ENCODE measurements at places on chromosomes 3 and 15.

DNA sequence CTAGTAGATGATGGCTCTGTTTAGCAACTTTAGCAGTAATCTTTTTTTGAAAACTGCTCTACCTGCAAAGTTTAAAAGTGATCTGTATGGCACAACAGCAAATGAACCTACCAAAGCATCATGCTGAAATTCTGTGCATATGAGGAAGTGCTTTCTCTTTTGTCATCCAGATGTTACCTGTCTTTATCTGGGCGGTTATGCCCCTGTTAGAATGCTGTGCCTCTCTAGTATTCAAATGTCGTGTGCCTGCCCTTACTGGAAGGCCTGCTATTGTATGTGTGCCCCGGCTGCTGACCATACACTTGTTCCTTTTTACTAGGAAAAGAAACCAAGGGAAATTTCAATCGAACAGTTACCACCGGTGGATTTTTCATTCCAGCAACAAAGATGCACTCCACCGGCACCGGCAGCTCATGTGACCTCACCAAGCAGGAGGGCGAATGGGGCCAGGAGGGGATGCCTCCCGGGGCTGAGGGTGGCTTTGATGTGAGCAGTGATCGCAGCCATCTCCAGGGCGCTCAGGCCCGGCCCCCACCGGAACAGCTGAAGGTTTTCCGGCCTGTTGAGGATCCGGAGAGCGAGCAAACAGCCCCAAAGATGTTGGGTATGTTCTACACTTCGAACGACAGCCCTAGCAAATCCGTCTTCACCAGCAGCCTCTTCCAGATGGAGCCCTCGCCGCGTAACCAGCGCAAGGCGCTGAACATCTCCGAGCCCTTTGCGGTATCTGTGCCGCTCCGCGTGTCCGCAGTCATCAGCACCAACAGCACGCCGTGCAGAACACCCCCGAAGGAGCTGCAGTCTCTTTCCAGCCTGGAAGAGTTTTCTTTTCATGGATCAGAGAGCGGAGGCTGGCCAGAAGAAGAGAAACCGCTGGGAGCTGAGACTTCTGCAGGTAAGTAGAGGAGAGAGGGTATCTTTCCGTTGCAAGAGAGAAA lies 61.6 kb downstream of the TMEM39A start:
- no peak for DNase-seq

DNA sequence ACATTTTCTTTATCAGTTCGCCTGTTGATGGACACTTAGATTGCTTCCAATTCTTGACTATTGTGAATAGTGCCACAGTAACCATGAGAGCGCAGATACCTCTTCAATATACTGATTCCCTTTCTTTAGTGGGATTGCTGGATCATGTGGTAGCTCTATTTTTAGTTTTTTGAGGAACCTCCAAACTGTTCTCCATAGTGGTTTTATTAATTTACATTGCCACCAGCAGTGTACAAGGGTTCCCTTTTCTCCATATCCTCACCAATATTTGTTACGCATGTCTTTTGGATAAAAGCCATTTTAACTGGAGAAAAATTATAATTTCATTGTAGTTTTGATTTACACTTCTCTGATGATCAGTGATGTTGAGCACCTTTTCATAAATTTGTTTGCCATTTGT lies 59.3 kb downstream of the RASA2 start:
- DNase-seq = no peak

- DNase-seq = no peak
Measured at GRCh38 chr3:159924411-159924810, 64.2 kb upstream of the IL12A start.

DNA sequence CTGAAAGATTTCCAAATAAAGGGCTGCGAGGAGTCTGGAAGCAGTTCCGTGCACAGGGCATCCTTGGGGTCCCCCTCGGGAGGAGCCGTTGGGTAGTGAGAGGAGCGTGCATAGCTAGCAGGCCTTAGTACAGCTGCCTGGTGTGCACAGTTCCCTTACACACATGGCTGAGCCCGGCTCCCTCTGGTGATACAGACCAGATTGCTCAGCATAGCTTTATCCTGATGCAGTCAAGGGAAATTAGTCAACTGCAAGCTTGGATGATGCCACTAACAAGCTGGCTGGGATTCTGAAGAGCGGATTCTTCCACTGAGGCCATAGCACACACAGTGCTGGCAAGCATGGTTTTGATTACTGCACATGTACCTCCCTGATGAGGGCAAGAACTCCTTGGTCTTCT lies 349.4 kb downstream of the LRTM1 start:
- DNase-seq = no peak

GRCh38 chr3:171186383-171186782 lies 159.9 kb upstream of the SLC2A2 start:
- no peak for DNase-seq

DNA sequence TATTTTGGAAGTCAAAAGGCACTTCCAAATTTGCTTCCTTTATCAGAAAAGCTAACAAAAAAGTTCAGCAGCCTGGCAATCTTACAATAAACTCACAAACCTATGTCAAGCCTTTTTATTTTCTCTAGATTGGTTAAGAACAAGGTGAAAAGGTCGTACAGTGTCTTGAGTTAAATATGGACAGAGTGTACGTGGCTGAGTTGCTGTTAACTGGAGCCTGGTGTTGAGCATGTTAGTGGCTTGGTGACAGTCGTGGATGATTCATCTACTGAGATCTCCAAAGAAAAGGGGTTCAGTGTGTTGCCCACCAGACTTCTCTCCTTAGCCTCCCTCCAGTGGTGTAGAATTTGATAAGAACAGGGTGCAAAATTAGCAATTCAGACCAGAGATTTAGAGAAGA lies 89.7 kb downstream of the SSR3 start:
- no peak for DNase-seq

DNA sequence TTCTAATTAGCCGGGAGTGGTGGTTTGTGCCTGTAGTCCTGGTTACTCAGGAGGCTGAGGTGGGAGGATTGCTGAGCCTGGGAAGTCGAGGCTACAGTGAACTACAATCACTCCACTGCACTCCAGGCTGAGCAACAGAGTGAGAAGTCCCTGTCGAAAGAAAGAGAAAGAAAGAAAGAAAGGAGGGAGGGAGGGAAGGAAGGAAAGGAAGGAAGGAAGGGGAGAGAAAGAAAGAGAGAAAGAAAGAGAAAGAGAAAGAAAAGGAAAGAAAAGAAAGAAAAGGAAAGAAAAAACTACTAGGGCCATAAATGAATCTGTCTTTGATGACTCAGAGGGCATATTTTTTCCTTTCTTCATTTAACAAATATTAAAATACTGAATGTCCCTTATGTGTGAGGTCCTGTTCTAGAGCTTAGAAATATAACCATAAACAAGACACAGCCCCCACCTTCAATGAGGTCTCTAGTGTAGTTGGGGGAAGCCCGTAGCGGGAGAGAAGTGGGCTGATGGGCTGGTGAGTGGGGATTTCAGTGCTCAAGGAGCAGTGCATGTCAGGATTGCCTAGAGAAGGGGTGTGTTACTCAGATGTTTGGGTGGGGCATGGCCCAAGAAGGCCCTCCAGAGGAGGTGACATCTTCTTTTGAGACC lies 35.2 kb upstream of the PIAS1 start:
- DNase-seq = no peak

- peak; percentile 35 for DNase-seq
Measured at GRCh38 chr15:28984421-28985315, 98.9 kb downstream of the APBA2 start.

- no peak for DNase-seq
Measured at GRCh38 chr3:168511428-168512014, 415.8 kb upstream of the GOLIM4 start.

DNA sequence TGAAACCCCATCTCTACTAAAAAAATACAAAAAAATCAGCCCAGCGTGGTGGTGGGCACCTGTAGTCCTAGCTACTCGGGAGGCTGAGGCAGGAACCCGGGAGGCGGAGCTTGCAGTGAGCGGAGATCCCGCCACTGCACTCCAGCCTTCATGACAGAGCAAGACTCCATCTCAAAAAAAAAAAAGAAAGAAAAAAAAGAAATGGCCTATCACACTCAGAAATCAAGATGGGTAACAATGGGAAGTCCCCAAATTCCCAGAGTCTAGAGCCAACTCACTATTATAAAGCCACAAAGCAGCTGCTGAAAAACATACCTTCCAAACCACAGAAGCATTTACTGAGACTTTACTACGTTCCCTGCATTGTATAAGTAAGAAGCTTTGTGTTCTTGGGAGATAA lies 7.5 kb downstream of the HDGFL3 start:
- DNase-seq = peak; percentile 14

- DNase-seq = no peak
Measured at GRCh38 chr3:161038725-161039124, 66.4 kb downstream of the B3GALNT1 start.

- no peak for DNase-seq
Measured at GRCh38 chr3:152405915-152406802, 137.4 kb downstream of the MBNL1 start.
